ENCODE measurements at places on chromosomes 11 and 22.

- no peak for DNase-seq
These were observed 318.7 kb upstream of the PITPNB start for GRCh38 chr22:28237783-28238182.

DNA sequence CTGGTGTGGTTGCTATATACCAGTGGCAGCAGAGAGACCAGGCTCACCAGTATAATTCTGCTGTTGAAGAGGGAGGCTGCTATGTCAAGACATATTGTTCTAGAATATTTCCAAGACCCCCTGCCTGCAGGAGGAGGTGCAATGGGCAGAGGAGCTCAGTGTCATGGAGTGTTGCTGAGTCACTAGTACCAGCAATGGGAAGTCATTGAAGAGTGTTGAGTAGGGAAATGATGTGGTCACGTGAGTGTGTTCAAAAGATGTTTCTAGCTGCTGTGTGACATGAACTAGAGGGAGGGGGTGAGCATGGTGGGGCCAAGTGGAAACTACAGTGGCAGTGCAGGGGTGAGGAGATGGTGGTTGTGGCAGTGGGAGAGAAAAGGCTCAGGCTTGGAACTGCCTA lies 76.3 kb upstream of the BIRC3 start:
- DNase-seq = no peak

GRCh38 chr22:37546437-37547250 lies 13.6 kb upstream of the CDC42EP1 start:
- DNase-seq = no peak

GRCh38 chr22:30397656-30398635 lies 1.1 kb downstream of the SEC14L2 start:
- no peak for DNase-seq

- DNase-seq = no peak
These were observed 2.0 kb upstream of the OR52B4 start for GRCh38 chr11:4370166-4370565.

DNA sequence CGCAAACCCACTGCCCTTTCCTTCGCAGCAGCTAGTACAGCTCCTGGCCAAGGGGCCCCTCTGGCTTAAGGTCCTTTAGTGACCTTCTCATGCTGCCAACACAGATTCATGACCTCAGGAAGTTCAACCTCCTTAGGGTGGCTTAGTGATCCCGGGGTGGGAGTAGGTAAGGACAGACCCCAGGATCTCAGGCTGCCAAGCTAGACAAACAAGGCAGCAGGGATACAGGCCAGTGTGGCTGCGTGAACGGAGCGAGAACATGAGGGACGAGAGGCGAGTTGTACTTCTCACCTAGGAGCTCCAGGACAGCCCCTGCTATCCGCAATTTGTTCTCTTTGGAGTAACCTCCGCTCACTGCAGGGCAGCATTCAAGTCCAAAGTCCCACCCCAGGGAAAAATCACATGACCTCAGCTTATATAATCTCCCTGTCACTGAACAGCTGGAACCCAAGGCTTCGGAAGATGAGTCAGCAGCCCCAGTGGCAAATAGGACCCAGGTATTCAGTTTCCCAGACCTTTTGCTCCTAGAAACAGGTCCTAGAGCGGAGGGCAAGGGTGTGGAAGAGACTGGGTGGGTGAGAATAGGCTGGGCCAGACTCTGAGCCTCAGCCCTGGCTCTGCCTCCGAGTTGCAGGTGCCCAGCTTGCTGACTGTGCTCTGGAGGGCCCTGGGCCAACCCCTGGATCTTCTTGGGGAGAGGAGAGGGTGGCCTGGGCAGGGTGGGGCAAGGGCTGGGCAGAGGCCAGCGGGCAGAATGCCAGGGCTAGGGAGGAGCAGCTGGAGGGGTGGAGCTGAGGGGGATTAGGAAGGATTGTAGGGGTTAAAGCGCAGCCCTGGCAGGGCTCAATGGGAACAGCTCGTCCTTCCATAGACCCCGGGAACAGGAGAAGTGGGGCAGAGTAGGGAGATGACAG lies 13.1 kb downstream of the USP2 start:
- DNase-seq = no peak

- no peak for DNase-seq
These were observed 79.5 kb upstream of the HMGXB4 start for GRCh38 chr22:35177811-35178210.

All from activated CD8-positive, alpha-beta memory T cell treated with anti-CD3 and anti-CD28 coated beads for 4 hours (primary cell).